ENCODE measurements at places on chromosomes 2 and 18.

DNA sequence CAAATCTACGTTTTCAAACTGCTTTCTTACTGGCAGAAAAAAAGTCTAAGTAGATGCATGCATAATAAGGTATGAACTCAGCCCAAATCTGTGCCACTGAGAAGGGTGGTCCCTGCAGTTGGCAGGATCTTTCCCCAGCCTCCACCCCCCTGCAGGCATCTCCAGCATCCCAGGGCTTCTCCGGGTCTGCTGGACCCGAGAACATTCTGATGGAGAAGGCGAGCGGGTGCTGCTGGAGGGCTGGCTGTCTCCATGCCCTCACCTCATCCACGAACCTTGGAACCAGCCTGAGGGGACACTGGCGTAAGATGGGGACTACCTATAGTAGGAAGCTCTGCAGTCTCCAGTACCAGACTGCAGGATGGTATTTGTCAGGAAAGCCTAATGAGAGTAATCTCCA is 198.9 kb downstream of the HDAC4 start:
- DNase-seq: no peak

GRCh38 chr18:27713738-27714095 is 463.2 kb downstream of the CDH2 start:
- peak; percentile 87 for DNase-seq

GRCh38 chr2:128746356-128746755 is 427.7 kb upstream of the HS6ST1 start:
- DNase-seq: no peak

DNA sequence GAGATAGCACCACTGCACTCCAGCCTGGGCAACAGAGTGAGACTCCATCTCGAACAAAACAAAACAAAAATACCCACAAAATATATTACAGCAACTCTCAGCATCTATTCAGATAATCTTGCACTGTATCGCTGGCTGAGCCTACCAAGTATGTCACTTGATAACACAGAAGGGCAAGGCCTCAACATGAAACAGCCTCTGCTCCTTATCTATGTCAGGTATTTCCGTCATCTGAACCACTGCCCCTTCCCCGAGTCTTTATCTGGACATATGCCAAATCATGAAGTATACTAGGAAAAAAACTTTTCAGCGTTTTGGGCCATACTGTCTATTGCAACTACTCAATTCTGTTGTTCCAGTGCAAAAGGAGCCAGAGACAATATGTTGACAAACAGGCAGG is 17.7 kb downstream of the PDIA6 start:
- DNase-seq: no peak

- DNase-seq: no peak
Measured at GRCh38 chr2:218066926-218067515, 2.0 kb upstream of the RUFY4 start.

DNA sequence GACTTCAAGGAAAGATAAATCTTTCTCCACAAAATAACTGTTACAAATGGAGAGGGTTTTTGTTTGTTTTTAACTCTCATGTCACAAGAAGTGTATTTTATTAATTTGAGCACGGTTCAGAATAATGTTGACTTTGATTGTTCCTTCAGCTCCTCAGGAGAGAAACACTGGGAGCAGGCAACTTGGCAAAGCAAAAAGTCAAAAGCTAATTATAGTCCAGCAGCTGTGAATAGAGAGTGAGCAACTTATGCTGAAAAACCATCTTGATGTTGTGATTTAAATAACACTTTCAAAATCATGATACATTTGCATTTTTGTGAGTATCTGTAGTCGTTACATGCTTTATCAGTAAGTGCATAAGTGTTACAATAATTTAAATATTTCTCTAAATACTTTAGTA is 37.5 kb upstream of the TTN start:
- no peak for DNase-seq

GRCh38 chr2:233404222-233404621 is 49.9 kb downstream of the DGKD start:
- DNase-seq: no peak

DNA sequence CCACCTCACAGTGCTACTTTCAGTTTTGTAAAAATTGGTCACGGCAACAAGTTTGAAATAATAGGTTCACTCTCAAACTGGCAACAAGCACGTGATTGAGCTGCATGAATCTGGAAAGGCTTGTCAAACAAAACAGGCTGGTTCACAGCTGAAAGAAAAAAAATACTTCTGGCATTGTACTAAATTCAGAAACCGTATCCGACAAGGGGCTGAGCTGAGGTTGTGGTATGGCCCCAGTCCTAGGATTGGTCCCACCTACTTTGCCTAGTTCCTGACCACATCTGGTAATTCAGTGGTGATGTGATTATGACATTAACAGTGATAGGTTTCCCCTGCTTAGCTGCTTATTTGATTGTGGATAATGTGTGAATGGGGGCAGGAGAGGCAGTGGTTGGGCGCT is 326.5 kb upstream of the THUMPD2 start:
- peak; percentile 54 for DNase-seq

DNA sequence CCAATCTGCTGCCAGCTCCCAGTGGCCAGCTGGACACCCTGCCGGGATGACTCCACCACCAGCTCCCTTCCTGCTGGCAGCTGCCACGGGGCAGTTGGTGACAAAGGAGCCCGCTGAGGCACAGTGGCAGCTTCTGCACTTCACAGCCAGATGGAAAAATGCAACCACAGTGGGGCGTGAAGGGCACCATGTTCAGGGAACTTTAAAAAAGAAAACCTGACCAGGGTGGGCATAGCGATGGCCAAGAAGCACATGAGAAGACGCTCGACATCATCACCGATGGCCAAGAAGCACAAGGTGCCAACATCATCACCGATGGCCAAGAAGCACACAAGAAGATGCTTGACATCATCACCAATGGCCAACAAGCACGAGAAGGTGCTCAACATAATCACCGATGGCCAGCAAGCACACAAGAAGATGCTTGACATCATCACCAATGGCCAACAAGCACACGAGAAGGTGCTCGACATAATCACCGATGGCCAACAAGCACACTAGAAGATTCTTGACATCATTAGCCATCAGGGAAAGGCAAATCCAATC is 243.5 kb downstream of the EIPR1 start:
- DNase-seq: no peak

DNA sequence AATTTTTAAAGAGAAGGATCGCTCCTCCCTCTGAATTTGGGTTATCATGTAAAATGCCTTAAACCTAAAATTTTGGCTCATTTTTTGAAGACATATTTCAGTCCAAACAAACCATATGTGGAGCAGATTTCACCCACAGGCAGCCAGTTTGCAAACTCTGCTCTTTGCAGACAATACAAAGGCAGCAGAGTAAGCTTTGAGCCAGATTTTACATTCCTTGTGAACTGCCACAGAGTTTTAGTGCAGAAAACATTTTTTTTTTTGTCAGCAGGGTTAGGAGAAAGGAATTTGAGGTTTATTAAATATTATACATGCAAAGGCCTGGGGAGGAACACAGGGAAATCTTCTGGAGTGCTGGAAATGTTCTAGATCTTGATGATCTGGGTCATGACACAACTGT is 171.9 kb upstream of the FN1 start:
- DNase-seq: peak; percentile 63

DNA sequence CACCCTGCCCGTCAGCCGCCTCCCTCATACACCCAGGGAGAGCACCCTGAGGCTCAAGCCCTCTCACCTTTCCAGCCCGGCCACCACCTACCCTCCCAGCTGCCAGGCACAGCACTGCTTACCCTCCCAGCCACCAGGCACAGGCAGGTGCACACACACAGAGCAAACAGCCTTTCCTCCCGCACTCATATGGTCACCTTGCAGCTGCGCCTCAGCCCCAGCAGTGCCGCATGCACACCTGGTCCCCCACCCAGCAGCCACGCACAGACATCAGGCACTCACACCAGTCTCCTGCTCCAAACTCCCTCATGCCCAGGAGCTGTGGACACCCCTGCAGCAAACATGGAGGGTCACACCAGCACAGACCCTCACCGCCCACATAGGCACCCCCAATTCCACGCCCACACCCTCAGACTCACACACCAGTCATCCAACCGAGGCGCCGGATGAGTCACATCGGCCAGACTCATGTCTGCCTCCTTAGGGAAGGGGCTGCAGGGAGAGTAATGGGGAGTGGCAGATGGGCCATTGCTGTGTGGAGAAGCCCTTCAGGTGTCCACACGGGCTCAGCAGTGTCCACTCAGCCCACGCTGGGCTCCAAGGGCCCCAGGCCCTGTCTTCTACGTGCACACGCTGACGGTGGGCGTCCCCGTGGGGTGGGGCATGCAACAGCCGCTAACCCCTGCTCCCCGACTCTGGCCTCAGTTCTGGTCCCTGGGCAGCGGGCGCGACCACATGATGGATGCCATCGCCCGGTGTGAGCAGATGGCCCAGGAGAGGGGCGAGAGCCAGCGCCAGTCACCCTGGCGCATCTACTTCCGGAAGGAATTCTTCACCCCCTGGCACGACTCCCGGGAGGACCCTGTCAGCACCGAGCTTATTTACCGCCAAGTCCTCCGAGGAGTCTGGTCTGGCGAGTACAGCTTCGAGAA is 22.3 kb upstream of the GPR17 start:
- DNase-seq: peak; percentile 5

- DNase-seq: no peak
Measured at GRCh38 chr2:195596840-195597239, 60.2 kb upstream of the SLC39A10 start.

- DNase-seq: no peak
Measured at GRCh38 chr2:143928613-143929012, 591.3 kb downstream of the ZEB2 start.

DNA sequence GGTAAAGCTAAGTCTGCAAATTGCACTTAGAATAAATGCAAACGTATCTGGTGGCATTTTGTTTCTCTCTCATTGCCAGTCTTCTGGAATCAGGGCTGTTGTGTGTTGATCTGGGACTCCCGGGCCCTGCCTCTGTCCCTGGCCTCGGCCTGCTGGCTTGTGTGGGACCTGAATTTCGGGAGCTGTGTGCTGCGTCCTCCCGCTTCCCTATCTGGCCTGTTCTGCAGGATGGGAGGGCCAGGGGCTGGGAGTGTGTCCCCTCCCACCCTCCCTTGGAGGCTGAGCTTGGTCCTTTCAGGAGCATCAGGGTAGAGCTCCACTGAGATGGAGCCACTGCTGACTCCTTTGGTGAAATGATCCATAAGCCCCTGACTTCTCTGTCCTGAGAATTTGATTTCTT is 118.5 kb downstream of the ACKR3 start:
- no peak for DNase-seq

GRCh38 chr2:95530734-95531133 is 46.2 kb upstream of the TRIM43B start:
- peak; percentile 11 for DNase-seq

- no peak for DNase-seq
Measured at GRCh38 chr2:6872394-6872793, 5.2 kb upstream of the RSAD2 start.

DNA sequence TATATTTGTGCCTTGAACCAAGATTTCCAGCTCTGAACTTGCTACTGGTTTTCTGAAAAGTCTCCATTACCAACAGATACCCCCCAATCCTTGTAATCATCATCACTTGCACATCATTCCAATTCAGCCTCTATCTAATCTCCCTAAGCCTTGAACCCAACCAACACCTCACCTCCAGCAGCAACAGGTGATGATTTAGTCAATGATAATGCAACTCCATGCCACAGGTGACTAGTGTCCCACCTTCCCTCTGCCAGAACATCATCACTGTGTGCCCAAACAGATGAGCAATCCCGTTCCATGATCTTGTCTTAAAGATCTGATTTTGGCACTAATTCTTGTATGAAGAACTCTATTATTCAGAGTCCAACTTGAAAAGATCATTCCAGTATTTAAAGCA is 67.5 kb downstream of the TIMM21 start:
- no peak for DNase-seq

- DNase-seq: no peak
Measured at GRCh38 chr2:20660506-20661420, 6.2 kb upstream of the GDF7 start.

DNA sequence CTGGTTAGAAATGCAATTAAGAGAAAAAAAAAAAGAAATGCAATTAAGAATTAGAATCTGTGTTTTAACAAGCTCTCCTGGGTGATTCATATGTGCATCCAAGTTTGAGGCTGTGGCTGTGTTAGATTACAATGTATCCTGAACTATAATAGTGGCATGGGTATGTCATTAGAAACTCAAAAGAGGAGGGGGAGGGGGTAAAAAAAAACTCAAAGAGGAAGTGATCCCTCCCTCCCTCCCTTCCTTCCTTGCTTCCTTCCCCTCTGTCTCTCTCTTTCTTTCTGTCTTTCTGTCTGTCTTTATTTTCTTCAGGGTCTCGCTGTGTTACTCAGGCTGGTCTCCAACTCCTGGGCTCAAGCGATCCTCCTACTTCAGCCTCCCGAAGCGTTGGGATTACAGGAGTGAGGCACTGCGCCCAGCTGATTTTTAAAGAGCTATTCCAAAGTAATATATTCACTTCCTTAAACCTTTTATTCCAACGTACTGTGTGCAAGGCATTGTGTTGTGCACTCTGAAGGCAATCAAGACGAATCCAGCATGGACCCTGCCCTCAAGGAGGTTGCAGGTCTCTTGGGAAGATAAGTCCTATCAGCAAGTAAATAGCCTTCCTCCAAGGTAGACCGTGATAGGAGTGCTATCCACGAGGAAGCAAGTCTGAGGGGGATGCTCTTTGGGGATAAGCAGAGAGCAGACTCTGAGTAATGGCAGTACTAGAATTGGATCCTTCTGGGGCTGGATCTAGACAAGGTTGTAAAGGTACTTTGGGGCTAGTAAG is 35.9 kb upstream of the MCFD2 start:
- DNase-seq: no peak

- no peak for DNase-seq
Measured at GRCh38 chr18:57134618-57135135, 12.2 kb upstream of the BOD1L2 start.

DNA sequence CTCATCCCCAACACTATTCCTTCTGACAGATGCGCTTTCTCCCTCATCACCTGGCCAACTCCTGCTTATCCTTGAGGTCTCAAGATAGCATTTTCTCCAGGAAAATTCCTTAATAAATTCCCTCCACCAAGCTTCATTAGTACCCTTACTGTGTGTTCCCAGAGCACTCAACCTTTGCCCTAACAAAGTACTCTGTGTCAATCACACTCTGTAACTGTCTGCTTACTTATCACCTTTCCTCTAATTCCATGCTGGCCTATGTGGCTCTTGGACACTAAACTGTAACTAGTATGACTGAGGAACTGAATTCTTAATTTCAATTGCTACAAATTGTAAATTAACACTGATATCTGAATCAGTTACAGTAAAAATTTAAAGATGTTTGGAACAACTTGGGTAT is 17.9 kb upstream of the NEUROD1 start:
- DNase-seq: no peak

DNA sequence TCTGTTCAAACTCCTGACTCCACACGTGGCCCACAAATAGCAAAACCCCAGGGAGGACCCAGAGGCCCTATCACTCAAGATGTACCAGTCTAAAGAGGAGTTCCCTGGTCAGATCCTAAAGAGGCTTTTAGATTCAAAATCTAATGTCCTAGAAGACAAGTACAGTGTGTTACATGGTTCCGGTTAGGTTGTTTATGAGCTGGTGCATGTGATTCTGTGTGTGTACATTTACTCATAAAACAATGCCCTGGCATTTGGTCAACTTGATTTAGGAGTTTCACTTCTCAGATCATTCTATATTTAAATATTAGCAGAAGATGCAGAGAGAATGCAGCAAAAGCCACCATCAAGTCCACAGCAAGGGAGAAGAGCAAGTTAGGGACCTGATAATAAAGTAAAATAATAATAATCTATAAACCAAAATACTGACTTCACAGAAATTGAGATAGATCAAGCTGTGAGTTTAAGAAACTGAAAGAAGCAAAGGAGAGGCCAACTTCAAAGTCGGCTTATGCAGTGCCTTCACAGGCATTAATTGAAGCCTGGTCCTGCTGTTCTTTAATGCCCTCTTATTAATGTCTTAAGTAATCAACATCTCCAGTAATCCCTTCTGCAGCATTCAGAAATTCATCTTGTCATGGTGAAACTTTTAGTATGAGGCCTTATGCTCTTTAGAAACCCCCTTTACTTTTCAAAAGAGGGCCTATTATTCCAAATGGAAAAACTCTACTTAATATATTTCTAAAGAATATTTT is 4.2 kb upstream of the AP1S3 start:
- DNase-seq: no peak
